ENCODE measurements at places on chromosomes 11 and 22.

DNA sequence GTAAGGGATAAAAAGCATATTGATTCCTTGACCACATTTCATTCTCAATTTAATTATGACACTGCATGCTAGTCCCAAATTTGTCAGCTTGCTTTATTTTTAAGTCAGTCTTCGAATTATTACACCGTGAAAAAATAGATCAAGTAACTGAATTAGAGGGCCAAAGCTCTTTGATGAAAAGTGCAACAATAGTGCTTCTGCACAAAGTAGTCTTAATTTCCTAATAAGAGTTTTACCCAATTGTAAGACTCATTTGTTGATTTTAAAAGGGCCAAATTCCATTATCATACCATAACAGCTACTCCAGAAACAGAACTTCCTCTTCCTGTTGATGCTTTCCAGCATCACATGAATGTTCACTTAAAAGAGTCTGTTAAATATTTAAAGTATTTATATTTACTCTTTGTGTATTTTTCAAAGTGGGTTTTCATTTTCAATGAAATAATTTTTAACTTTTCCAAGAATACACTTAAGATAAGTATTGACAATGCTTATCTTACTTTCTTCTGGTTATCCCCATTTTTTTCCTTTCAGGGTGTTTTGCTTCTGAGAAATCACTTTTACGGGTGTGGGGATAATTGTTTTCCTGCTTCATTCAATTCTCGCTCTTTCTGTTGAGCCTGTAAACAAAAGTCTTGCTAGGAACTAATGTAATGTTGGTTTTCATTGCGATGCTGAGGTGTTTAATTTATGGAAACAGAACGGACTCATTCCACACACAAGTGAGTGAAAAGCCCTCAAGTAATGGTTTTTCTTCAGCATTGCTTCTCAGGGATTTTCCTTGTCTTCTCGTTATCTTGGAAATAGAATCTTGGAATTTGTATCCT, 2.1 kb downstream of the ARHGEF12 start:
- DNase-seq = no peak

- no peak for DNase-seq
Measured at GRCh38 chr11:129383502-129383901, 7.9 kb downstream of the BARX2 start.

- DNase-seq = no peak
Measured at GRCh38 chr11:30488304-30488998, 97.7 kb downstream of the MPPED2 start.

DNA sequence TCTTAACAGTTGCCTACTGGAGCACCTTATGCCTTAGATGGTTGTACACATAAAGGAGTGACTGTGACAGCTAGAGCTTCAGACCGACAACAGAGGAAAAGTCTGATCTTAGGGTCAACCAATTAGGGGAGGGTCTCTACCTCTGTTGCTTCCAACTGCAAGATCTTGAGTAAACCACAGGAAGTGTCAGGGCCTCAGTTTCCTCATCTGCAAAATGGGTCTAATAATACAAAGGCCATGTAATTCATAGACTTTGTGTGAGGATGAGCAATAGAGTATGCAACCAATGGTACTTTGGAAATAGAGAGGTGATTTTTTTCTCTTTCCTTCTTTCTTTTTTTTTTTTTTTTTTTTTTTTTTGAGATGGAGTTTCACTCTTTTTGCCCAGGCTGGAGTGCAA, 16.4 kb upstream of the ANO1 start:
- no peak for DNase-seq

DNA sequence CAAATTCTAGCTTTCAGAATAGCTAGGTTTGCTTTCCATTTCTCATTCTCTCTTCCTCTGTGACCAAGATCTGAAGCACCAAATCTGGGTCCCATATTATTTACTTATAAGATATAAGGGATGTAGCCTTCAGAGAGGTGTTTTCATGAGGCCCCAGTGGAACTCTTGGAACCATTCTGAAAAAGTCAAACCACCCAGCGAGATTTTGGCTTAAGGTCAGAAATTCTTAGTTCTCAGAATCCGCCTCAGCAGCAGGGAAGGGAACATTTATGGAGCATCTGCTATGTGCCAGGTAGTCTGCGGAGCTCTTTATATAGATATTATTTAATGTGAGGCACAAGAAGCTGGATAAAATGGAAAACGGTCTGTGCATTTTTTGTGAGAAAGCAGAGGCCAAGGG, 6.3 kb downstream of the NAV2 start:
- DNase-seq = no peak

DNA sequence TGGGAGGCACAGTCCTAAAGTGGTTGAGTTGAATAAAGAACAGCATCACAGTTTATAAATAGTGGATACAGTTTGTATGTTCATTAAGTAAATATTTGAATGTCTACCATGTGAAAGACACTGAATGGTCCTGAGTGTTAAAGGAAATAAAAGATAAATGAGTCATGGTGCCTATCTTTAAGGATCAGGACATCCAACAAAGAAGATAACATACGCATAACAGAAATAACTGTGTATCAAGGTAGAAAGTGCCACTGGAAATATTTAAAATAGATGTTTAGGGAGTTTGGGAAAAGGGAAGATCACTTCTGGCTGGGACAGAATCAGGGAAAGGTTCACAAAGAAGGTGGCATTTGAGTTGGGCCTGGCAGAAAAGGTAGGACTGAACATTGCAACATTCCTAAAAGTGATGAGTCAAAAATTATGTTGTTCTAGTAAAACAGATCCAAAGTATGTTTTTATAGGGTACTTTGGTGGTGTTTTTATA, 41.5 kb downstream of the CSTPP1 start:
- DNase-seq = no peak

- DNase-seq = no peak
Measured at GRCh38 chr11:17554487-17554886, 7.4 kb downstream of the OTOG start.

GRCh38 chr11:44533921-44534711, 31.3 kb upstream of the CD82 start:
- DNase-seq = no peak

- no peak for DNase-seq
Measured at GRCh38 chr11:125675196-125675595, 5.5 kb downstream of the ACRV1 start.

DNA sequence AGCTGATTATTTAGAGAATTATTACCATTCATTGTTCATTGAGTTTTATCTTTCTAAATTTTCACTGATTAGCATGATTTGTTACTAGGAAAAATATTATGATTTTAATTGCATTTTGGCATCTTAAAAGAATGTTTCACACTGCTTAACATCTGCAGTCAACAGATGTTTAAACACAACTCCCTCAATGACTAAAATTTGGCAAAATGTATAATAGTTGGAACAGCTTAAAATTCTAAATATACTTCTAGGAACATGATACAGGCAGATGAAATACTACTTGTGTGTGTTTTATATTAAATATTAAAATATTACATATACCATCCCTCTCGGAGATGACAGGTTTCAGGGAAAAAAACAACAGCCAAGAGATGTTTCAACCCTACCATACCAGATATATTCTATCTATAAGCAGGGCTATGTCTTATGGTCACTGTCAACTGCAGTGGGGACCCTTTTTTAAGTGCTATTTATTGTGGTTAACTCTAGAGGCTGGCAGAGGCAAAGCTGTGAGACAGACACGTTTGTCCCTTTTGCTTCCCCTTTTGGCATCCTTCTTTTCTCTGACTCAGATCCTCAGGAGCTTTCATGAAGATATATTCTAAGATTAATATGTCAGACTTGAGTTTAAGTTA, 81.9 kb downstream of the BDNF start:
- peak; percentile 2 for DNase-seq

DNA sequence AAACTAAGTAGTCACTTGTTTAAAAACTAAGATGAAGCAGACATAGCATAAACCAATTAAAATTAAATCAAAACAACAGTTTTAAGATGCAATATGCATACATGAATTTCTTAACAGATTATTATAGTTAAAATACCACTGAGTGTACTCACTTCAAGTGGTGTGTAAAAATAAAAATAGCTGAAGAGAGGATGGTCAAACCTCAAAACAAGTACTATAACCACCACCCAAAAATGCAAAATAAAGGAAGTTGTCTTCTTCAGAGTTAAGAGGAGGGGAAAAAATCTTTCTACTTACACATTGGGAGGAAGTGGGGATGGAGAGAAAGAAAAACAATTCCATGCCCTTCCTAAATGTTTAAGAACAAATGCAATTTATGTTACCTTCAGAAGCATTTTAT, 31.9 kb downstream of the RRAS2 start:
- DNase-seq = no peak

- DNase-seq = no peak
Measured at GRCh38 chr22:40443732-40444131, 73.3 kb downstream of the SGSM3 start.

DNA sequence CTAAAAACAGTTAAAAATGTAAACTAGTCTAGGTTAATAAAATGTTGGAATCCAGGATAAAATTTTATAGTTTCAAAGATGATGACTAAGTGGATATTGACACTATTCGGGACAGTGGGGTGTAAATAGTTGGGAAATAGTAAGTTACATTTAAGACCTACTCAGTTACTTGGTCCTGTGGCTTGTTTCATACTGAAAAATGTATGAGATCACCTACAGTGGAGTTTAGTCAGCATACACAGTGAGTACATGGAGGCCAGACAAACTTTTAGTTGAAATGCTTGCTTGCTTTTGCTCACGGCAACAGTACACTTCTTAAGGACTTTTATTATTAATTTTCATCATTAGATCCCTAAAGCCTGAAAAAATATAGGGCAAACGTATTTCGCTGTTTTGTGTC, 16.1 kb downstream of the TRIM22 start:
- DNase-seq = no peak

DNA sequence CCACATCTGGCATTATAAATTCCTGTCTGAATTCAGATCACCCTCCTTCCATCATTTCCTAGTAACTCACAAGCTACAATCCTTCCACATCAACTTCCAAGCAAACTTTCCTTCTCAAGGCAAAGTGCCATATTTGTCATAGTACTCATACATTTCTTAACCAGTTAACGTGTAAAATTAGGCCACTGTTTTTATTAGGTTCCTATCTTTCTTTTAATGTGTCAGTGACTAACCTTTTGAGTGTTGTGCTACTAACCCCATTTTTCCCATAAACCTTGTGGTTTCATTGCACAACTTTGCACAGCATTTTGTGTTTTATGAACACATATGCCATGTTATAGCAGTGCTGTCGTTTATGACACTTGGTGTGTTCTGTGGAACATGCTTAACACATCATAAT, 90.1 kb downstream of the KIF18A start:
- DNase-seq = no peak

DNA sequence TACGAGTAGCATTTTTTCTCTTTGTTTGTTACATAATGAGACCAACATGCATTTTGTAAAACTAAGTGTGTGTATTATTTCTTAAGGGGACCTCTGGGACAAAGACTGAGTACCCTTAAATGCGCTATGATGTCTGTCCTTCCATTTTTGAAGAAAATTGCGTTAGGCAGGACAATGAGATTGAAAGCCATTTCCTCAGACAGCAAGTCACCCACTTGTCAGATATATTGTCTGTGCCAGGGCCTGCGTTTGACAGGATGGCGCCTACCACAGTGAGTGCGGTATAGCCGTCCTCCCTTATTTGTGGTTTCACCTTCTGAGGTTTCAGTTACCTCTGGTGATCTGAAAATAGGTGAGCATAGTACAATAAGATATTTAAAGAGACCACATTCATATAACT, 2.2 kb downstream of the AP2A2 start:
- no peak for DNase-seq

GRCh38 chr11:20026629-20027555, 133.4 kb downstream of the DBX1 start:
- DNase-seq = no peak

- no peak for DNase-seq
Measured at GRCh38 chr22:50315289-50316113, 8.1 kb upstream of the PLXNB2 start.

- DNase-seq = no peak
Measured at GRCh38 chr11:1851468-1852180, 1.3 kb upstream of the LSP1 start.

GRCh38 chr22:46448333-46448732, 89.1 kb downstream of the CELSR1 start:
- no peak for DNase-seq

DNA sequence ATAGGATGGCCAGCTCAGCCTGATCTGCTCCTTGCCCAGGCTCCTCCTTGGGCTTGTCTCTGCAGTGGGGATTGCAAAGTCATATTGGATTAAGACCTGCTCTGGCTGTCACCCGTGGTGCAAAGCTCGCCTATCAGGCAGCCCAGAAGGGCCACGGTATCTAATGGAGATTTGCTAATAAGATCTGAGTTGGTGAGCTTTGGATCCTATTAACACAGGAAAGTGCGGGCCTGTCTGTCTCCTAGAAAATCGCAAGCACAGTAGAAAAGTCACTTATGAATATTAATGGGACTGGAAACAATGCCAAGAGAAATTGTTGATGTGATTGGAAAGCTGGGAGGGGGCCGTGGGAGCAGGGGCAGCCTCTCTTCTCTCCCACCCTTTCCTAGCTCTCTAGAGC, 72.8 kb downstream of the CHST1 start:
- no peak for DNase-seq

DNA sequence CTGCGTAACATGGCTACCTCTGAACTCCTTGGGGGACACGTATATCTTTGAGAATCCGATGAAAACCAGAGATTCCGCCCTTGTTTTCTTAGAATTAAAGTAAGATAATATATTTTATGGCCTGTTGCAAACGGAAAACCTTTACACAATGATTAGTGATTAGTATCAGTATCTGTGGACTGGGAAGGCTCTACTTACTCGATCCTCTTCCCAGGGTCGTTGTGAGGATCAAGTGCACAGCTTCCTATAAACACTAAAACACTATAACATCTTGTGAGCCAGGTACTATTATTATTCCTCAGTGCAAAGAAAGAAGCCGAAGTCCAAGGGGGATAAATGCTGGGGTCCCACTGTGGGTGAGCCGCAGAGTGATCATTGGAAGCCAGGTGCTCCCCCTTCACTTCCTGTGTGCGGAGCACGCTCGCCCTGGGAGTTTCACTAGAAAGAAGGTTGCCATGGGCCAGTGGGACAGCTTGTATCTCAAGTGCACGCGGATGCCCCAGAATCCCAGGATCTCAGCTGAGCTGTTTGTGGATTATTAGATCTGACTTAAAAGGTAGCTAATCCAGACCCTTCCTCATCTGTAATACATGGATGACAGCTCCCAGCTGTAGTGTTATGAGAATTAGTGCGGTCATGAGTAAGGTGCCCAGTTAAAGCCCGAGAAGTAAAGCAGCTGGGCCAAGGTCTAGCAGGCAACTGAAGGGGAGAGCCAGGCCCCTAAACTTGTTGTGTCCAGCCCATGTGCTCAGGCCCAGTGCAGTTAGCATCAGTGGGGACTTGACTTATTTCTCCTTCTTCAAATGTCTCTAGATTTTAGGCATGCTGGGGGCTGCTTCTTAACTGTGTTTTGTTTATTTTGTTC, 839 bp downstream of the CBY1 start:
- peak; percentile 12 for DNase-seq

All from AML-193 (cell line).